ENCODE measurements at places on chromosomes 11 and 22. TPM values are rescaled to one million over a fixed set of nuclear protein-coding genes. Genes with fewer than 3 reads are reported as not detected.

METTL15 gene
- polyA plus RNA-seq = 7.3 TPM

MYEOV gene
- not detected for polyA plus RNA-seq

SAA4 gene
- polyA plus RNA-seq = not detected

- H3K27ac ChIP-seq = no peak overlapping the region
- no peaks in the 10 kb centered on the region for H3K4me1 ChIP-seq
- H3K27me3 ChIP-seq = no peaks in the 10 kb centered on the region
- no peak overlapping the region for H3K4me3 ChIP-seq
- H3K36me3 ChIP-seq = no peaks in the 10 kb centered on the region
- no peak for DNase-seq
Measured at GRCh38 chr11:44510372-44510771, 55.1 kb upstream of the CD82 start.

DNA sequence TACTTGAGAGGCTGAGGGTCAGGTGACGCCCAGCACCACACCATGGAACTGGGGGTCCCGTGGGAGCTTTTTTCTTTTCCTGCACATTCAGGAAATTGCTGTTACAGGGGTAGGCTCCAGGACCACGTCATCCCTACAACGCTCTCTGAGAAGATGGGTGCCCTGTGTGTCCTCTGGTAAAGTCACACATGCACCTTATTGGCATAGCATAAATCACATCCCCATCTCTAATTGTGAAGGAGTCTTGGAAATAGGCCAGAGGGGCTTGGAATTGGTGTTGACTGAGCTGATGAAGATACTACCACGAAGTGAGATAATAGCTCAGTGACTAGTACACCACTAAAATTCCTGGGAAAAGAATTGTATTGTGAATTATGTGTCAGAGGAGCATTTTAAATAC is 57.6 kb downstream of the TNRC6B start:
- H3K4me1 ChIP-seq = peaks cover 52% of the 10 kb centered on the region
- H3K36me3 ChIP-seq = no peaks in the 10 kb centered on the region
- H3K4me3 ChIP-seq = no peak overlapping the region

- no peak for DNase-seq
- no peaks in the 10 kb centered on the region for H3K27me3 ChIP-seq
- no peaks in the 10 kb centered on the region for H3K36me3 ChIP-seq
- no peak overlapping the region for H3K4me3 ChIP-seq
Measured at GRCh38 chr22:37777122-37777687, 30.5 kb upstream of the GCAT start.

GRCh38 chr11:122816761-122817520 is 21.4 kb upstream of the CRTAM start:
- H3K4me3 ChIP-seq = no peak overlapping the region
- H3K36me3 ChIP-seq = no peaks in the 10 kb centered on the region
- H3K27me3 ChIP-seq = no peaks in the 10 kb centered on the region
- no peak for DNase-seq
- peaks cover 3% of the 10 kb centered on the region for H3K4me1 ChIP-seq

GRCh38 chr11:30465623-30466022 is 120.5 kb downstream of the MPPED2 start:
- H3K27me3 ChIP-seq = no peaks in the 10 kb centered on the region
- no peaks in the 10 kb centered on the region for H3K36me3 ChIP-seq
- DNase-seq = no peak
- H3K4me3 ChIP-seq = no peak overlapping the region
- H3K4me1 ChIP-seq = no peaks in the 10 kb centered on the region
- no peak overlapping the region for H3K27ac ChIP-seq

- DNase-seq = no peak
- no peaks in the 10 kb centered on the region for H3K36me3 ChIP-seq
- no peak overlapping the region for H3K27ac ChIP-seq
Measured at GRCh38 chr11:84480131-84480530, 1147.0 kb downstream of the DLG2 start.

GRCh38 chr11:125990244-125990643 is 44.4 kb downstream of the VSIG10L2 start:
- H3K4me1 ChIP-seq = no peaks in the 10 kb centered on the region
- no peaks in the 10 kb centered on the region for H3K36me3 ChIP-seq
- no peaks in the 10 kb centered on the region for H3K27me3 ChIP-seq
- H3K4me3 ChIP-seq = no peak overlapping the region
- H3K27ac ChIP-seq = no peak overlapping the region

GRCh38 chr11:85855341-85855656 is at the start of gene CCDC83:
Gene CCDC83, plus strand, starts transcription at chr11:85855383. Its CDS starts 9,741 bp downstream, at chr11:85865124.
- H3K27me3 ChIP-seq = no peaks in the 10 kb centered on the region
- peak within 1 kb of the TSS; percentile 95 for H3K4me3 ChIP-seq
- no peak for DNase-seq

DNA sequence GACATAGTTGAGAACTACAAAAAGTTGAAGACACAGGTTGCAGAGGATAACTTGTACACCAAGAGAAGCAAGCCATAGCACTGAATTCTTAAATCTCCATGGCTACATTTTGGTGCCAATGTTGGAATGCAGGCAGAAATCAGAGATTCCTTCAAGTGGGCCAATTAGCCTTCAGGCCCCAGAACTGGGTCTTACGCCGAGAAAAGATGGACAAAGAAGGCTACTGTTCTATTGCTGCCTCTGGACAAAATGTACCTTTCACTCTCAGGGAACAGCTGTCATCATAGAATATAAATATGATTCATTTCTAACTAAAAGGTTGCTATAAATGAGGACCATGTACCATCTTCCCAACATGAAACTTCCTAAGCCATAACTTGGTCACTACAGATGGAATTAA is 13.7 kb downstream of the TMEM216 start:
- H3K36me3 ChIP-seq = peaks cover 76% of the 10 kb centered on the region
- H3K27me3 ChIP-seq = no peaks in the 10 kb centered on the region
- no peaks in the 10 kb centered on the region for H3K4me1 ChIP-seq
- H3K27ac ChIP-seq = no peak overlapping the region
- DNase-seq = no peak

- H3K4me1 ChIP-seq = no peaks in the 10 kb centered on the region
- no peaks in the 10 kb centered on the region for H3K36me3 ChIP-seq
- H3K27ac ChIP-seq = no peak overlapping the region
- no peak for DNase-seq
Measured at GRCh38 chr11:106159836-106160235, 82.4 kb downstream of the AASDHPPT start.

DNA sequence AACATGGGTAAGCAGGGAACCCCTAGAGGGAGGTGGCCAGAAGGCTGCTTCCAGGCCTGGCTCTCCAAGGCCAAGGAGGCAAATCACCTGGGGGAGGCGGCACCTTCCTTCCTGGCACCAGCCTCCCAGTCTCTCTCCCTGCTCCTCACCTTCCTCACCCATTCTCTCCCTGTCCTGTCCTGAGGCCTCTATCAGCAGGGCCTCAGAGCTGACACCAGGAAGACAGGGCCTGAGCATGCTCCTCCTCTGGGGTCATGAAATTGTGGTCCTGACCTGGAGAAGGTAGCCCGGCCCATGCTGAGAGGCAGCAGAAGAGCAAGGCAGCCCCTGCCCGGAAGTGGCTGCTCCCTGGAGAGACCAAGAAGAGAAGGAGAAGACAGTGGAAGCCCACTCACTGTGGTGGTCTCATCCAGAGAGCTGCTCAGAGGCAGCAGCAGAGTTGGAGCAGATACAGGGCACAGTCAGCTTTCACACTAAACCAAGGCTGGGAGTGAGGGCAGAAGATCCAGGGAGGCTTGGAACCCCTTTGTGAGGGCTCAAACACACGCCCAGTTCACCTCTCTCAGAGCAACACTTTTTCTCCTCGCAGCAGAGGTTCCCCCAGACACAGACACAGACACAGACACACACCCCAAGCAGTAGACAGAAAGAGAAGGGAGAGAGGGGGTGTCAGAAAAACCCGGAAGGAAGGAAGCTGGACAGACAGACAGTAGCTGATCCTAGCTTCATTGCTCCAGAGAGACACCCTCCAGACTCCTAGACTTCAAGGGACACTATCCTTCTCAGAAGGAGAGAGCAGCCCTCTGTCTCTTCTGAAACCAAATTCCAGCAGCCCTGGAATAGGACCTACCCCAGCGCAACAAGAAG is 1.8 kb downstream of the BCL9L start:
- peak overlapping the region; percentile 79 for H3K4me3 ChIP-seq
- peaks cover 65% of the 10 kb centered on the region for H3K4me1 ChIP-seq
- H3K27me3 ChIP-seq = no peaks in the 10 kb centered on the region
- peak overlapping the region; percentile 99 for H3K27ac ChIP-seq
- no peaks in the 10 kb centered on the region for H3K36me3 ChIP-seq

DNA sequence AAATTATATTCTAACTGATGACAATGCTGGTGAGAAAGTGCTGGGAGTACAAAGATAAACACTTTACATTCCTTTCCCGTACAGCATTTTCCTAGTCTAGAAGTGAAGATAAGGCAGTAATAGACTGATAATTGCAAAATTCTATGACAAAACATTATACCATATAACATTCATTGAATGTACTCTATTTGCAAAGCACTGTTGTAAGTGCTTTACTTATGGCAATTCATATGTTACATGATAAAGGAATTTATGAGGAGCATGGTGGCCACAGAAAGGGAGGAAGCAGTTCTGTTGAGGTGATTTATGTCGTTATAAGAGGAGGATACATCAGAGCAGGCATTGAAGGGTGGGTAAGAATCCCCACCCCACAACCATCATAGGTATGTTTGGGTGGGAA is 434.8 kb downstream of the RAB38 start:
- H3K27ac ChIP-seq = no peak overlapping the region
- H3K36me3 ChIP-seq = no peaks in the 10 kb centered on the region
- H3K4me1 ChIP-seq = no peaks in the 10 kb centered on the region

GRCh38 chr11:130414107-130415080 is 14.0 kb downstream of the ADAMTS8 start:
- DNase-seq = no peak
- H3K36me3 ChIP-seq = no peaks in the 10 kb centered on the region
- no peak overlapping the region for H3K27ac ChIP-seq
- no peaks in the 10 kb centered on the region for H3K4me1 ChIP-seq
- H3K27me3 ChIP-seq = no peaks in the 10 kb centered on the region
- no peak overlapping the region for H3K4me3 ChIP-seq

- no peak overlapping the region for H3K27ac ChIP-seq
- no peak for DNase-seq
- H3K4me1 ChIP-seq = no peaks in the 10 kb centered on the region
- no peaks in the 10 kb centered on the region for H3K36me3 ChIP-seq
Measured at GRCh38 chr11:91776655-91777054, 448.0 kb upstream of the FAT3 start.

- no peak overlapping the region for H3K4me3 ChIP-seq
- H3K4me1 ChIP-seq = peaks cover 14% of the 10 kb centered on the region
- no peak for DNase-seq
Measured at GRCh38 chr11:75853971-75854370, 39.0 kb downstream of the UVRAG start.

DNA sequence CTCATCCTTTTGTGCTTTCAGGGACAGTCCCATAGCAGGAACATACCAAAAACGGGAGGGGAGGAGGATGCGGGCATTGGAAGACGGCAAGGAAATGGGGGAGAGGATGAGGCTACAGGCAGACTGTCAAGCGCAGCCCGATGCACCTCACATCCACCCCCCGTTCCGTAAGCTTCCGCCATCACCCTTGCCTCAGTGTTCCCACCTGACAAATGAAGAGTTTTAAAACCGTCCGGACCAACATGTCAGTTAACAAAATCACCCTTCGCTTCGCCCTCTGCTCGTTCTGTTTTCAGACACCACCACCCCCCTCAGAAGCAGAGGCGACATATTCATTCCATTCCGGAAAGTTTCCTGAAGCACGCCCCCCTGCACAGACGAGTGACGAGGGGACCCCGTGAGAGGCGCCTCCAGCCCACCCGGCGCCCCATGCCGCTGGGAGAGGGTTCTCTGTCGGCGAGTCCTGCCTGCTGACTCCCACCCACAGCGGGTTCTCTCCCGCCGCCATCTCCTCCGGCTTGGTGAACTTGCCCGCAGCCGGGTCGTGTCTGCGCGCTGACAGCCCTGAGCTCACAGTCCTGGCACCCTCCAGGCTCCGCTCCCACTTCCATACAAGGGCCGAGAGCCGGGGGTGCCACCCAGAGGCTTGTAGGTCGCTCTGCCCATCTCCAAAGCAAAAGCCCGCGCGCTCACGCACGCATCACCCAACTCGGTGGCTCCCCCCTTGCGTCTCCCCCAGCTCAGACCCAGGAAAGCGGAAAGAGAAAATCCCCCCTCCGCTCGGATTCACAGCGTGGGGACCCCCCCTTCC is 1.5 kb downstream of the IGSF9B start:
- H3K27ac ChIP-seq = no peak overlapping the region
- H3K4me3 ChIP-seq = peak overlapping the region; percentile 21
- H3K27me3 ChIP-seq = peaks cover 5% of the 10 kb centered on the region
- DNase-seq = no peak
